ENCODE measurements at places on chromosomes 7 and 10.
A peak's percentile ranks its signal among the peaks of the same experiment; 100 is the strongest.

DNA sequence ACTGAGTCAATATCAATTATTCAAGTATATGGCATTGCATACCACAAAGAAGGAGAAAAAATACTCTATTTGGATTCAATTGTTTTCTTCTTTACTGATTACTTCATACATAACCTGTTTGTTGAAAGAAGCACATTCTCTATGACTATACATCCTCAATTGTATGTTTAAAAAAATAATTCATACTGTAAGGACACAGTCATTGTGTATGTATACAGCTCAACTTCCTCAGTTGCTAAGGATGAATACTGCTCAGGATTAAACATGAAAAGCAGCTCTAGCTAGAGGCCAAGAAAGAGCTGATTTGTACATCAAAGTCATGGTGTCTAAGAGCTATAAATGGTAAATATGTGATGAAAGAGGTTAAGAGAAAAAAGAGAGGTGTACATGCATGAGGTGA lies 15.8 kb upstream of the BPGM start:
- peak; percentile 81 for DNase-seq

DNA sequence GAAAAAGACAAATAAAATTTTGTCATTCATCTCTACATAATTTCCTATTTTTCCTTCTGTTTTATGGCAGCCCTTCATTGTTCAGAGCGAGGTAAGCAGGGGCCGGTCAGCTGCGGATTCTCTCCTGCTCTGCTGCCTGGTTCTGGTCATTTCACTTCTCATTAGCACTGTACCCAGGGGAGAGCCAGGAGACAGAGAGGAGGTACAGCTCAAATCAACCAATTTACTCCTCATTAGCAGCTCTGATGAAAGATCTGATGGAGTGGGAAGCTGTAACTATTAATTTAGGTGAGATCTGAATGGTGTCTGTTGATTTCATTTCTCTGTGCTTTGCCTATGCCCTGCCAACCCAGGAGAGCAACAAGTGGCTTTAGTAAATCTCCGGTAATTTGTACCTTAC lies 241.5 kb upstream of the PFKP start:
- no peak for DNase-seq

DNA sequence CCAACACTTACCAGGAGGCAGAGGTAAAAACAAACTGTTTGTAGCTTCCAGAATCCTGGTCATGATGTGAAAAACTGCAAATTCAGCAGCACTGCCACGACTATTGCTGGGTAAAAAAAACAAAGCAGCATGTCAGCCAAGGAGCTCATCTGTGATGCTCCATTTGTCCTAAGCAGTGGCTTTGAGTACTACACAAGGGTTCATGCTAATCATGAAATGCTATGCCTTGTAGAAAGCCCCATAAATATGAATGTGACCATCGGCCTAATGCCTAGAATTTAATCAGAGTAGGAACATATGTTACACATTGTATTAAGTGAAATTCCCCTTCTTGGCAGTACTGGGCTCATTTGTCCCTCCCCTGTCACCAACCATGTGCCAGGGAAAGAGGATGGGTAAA lies 95.4 kb downstream of the GSAP start:
- no peak for DNase-seq

GRCh38 chr10:565676-566075 lies 123.8 kb downstream of the DIP2C start:
- no peak for DNase-seq

GRCh38 chr10:126905776-126906703 lies 812 bp downstream of the DOCK1 start:
- DNase-seq: no peak

Measured in kidney capillary endothelial cell (primary cell).